Uterus (tissue), 4 donors: ENCODE measurements at places on chromosomes 6 and 20. TPM values are rescaled to one million over a fixed set of nuclear protein-coding genes. Genes with fewer than 3 reads are reported as not detected.

The GPX5 gene
- total RNA-seq = not detected

The SCGN gene
- not detected for total RNA-seq

The PGC gene
- 0.91 TPM for total RNA-seq

The GSTA2 gene
- total RNA-seq = not detected

The HS3ST5 gene
- total RNA-seq = 0.48 TPM

The DYNLT2 gene
- total RNA-seq = 3.0 TPM

The EEF1A1 gene
- 14,304 TPM for total RNA-seq

The E2F1 gene
- not detected for total RNA-seq

The ZNF831 gene
- total RNA-seq = 3.1 TPM

The MBOAT1 gene
- 33.5 TPM for total RNA-seq

The TSHZ2 gene
- total RNA-seq = 43.3 TPM

The PPP1R3G gene
- total RNA-seq = 2.6 TPM

The CBLN4 gene
- total RNA-seq = 26.2 TPM

The ACTL10 gene
- 4.4 TPM for total RNA-seq
